Renal cortical epithelial cell (primary cell): ENCODE measurements at places on chromosomes 7 and 10. TPM values are rescaled to one million over a fixed set of nuclear protein-coding genes. Genes with fewer than 3 reads are reported as not detected.

The SLC26A3 gene
- not detected in 2 replicates for total RNA-seq

The WEE2 gene
- under 0.01 TPM in 1 of 2 replicates, not detected in the other for total RNA-seq

The SLIT1 gene
- under 0.01 TPM in 1 of 2 replicates, not detected in the other for total RNA-seq

The MPP7 gene
- 1.6 and 2.1 TPM in 2 replicates for total RNA-seq

The GPNMB gene
- 11.5 and 120 TPM in 2 replicates for total RNA-seq

The NYAP1 gene
- total RNA-seq, result 0.20 TPM in 1 of 2 replicates, not detected in the other

The TCTN3 gene
- 17.7 and 48.1 TPM in 2 replicates for total RNA-seq

The STAG3 gene
- not detected in 2 replicates for total RNA-seq

The EN2 gene
- 0.05 TPM in 1 of 2 replicates, not detected in the other for total RNA-seq

The DPP6 gene
- total RNA-seq, result 0.05 TPM in 1 of 2 replicates, not detected in the other

The HMX2 gene
- total RNA-seq, result not detected in 2 replicates

The NOS3 gene
- 0.15 and 0.35 TPM in 2 replicates for total RNA-seq

The MKX gene
- total RNA-seq, result 0.25 TPM in 1 of 2 replicates, not detected in the other

The CYTH3 gene
- 21.2 and 30.0 TPM in 2 replicates for total RNA-seq

The NUDT1 gene
- 5.5 and 17.2 TPM in 2 replicates for total RNA-seq

The OR2A5 gene
- total RNA-seq, result not detected in 2 replicates

The PDZD7 gene
- 1.3 and 4.7 TPM in 2 replicates for total RNA-seq

The AKR1D1 gene
- total RNA-seq, result not detected in 2 replicates

The GPR37 gene
- total RNA-seq, result 1.2 and 4.2 TPM in 2 replicates

The PIK3CG gene
- total RNA-seq, result not detected in 2 replicates

The PITX3 gene
- total RNA-seq, result 1.7 and 2.2 TPM in 2 replicates

The ANKRD61 gene
- 0.15 TPM in 1 of 2 replicates, not detected in the other for total RNA-seq

The GIMAP7 gene
- total RNA-seq, result 0.05 and 0.35 TPM in 2 replicates

The IL6 gene
- 52.3 and 84.2 TPM in 2 replicates for total RNA-seq

The GRK5 gene
- total RNA-seq, result 1.1 and 3.0 TPM in 2 replicates

The HTR7 gene
- 0.10 TPM in 1 of 2 replicates, not detected in the other for total RNA-seq

The CXCL12 gene
- 2.1 and 5.4 TPM in 2 replicates for total RNA-seq

The CCDC201 gene
- not detected in 2 replicates for total RNA-seq
